ENCODE measurements at places on chromosomes 1 and 21.

GRCh38 chr21:25330266-25330665 lies 277.0 kb downstream of the MRPL39 start:
- no peak overlapping the region for H3K27ac ChIP-seq
- H3K4me1 ChIP-seq: no peaks in the 10 kb centered on the region
- no peaks in the 10 kb centered on the region for H3K36me3 ChIP-seq
- no peaks in the 10 kb centered on the region for H3K27me3 ChIP-seq
- H3K4me3 ChIP-seq: no peak overlapping the region

DNA sequence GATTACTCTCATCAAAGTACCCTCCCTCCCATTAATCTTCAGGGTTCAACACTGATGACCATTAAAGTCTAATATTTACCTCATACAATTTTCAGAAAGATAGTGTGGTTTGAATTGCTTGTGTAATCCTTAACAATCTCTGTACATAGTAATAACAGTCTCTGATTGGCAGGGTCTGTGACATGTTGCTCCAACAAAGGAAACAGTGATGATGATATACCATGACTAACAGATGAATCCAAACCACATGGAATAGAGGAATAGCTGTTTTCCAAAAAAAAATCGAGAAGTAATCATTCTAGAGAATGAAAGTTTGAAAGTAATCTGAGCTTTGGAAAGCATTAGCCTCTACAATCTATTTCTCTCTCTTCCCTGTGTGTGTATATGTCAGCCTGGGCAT lies 610.1 kb upstream of the NEGR1 start:
- no peaks in the 10 kb centered on the region for H3K27me3 ChIP-seq
- H3K4me1 ChIP-seq: no peaks in the 10 kb centered on the region
- DNase-seq: no peak
- no peak overlapping the region for H3K27ac ChIP-seq
- H3K36me3 ChIP-seq: no peaks in the 10 kb centered on the region

- H3K27ac ChIP-seq: no peak overlapping the region
- no peaks in the 10 kb centered on the region for H3K4me1 ChIP-seq
- no peaks in the 10 kb centered on the region for H3K27me3 ChIP-seq
- DNase-seq: no peak
- H3K36me3 ChIP-seq: no peaks in the 10 kb centered on the region
Observed at GRCh38 chr1:7869136-7869920, 16.5 kb upstream of the UTS2 start.

DNA sequence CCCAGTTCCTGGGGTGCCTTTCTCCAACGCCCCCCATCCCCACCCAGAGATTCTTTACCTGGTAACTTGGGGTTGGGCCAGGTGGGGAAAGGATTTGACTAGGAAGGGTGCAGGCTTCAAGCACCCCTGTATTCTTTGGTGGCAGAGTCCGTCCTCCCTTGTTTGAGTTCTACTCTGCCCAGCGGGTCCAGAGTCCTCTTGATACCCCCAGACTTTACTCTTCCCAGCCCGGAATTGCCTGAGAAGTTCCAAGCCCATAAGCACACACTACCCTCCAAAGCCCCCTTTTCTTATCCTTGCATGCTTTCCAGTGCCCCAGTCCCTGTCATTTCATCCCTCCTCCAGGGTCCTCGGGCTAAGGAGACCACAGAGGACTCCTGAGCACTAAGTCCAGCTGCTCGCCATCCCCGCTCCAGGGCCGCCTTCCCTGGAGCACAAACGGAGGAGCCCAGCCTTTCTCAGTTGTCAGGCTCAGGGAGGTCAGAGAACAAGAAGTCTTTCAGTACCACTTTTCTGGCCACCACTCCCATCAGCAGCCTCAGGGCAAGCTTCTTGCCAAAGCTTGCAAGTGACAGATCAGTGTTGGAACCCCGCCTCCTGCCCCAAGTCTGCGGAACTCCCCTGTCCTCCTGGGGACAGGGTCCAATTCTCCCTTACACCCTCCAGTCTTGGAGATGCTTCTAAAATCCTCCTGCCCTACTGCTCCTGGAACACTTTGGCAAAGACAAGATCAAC lies 12.2 kb downstream of the SLC45A3 start:
- no peak for DNase-seq
- no peaks in the 10 kb centered on the region for H3K27me3 ChIP-seq
- H3K36me3 ChIP-seq: no peaks in the 10 kb centered on the region
- H3K27ac ChIP-seq: no peak overlapping the region
- peaks cover 48% of the 10 kb centered on the region for H3K4me1 ChIP-seq

DNA sequence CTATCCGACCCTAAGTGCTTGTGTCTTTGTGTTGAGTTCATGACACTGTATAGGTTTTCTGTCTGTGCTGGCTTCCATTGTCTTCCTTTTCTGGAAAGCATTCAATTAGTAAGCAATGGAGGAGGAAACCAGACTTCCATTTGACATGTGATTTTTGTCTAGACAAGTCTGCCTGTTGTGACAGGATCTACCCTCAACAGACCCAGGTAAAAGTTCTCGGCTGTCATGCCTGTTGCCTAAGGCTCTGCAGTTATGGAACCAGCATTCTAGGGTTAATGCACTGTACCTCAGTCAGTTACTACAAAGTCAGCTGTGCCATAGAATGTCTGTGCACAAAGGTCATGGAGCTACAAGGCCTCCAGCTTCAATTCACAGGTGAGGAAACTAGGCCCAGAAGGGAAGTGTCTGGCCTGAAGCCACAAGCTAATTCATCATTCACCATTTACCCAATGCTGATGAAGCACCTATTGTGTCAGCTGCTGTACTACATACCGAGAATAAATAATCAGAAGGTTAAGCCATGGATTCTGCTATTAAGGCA lies 72.3 kb downstream of the PLPP3 start:
- H3K36me3 ChIP-seq: peaks cover 18% of the 10 kb centered on the region
- no peak overlapping the region for H3K27ac ChIP-seq
- peaks cover 28% of the 10 kb centered on the region for H3K4me1 ChIP-seq
- H3K27me3 ChIP-seq: no peaks in the 10 kb centered on the region

DNA sequence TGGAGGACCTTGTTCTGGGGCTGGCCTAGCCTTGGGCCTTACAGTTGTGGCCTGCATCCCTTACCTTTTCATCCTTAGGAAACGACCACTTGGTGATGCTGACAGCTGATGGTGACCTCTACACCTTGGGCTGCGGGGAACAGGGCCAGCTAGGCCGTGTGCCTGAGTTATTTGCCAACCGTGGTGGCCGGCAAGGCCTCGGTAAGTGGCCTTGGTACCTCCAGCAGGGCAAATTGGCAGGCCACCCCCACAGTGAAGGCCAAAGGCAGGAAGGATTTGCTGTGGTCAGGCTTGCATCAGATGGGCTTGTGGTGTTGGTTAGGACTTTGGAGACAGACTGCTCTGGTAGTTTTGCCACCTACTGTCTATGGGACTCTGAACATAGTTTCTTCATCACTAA lies 17.7 kb upstream of the TRNAU1AP start:
- H3K27me3 ChIP-seq: no peaks in the 10 kb centered on the region
- peaks cover 82% of the 10 kb centered on the region for H3K36me3 ChIP-seq
- no peaks in the 10 kb centered on the region for H3K4me1 ChIP-seq
- no peak for DNase-seq

GRCh38 chr1:226402739-226403165 lies 5.1 kb downstream of the PARP1 start:
- DNase-seq: no peak
- no peaks in the 10 kb centered on the region for H3K27me3 ChIP-seq
- peaks cover 72% of the 10 kb centered on the region for H3K36me3 ChIP-seq
- H3K4me1 ChIP-seq: peaks cover 25% of the 10 kb centered on the region
- no peak overlapping the region for H3K4me3 ChIP-seq

- H3K27me3 ChIP-seq: no peaks in the 10 kb centered on the region
- H3K36me3 ChIP-seq: no peaks in the 10 kb centered on the region
- no peak overlapping the region for H3K4me3 ChIP-seq
Observed at GRCh38 chr1:246320286-246320685, 186.8 kb downstream of the SMYD3 start.

- H3K4me3 ChIP-seq: no peak overlapping the region
- H3K27me3 ChIP-seq: no peaks in the 10 kb centered on the region
- no peaks in the 10 kb centered on the region for H3K36me3 ChIP-seq
- H3K27ac ChIP-seq: no peak overlapping the region
Observed at GRCh38 chr1:118184739-118185083, 317 bp downstream of the SPAG17 start.

DNA sequence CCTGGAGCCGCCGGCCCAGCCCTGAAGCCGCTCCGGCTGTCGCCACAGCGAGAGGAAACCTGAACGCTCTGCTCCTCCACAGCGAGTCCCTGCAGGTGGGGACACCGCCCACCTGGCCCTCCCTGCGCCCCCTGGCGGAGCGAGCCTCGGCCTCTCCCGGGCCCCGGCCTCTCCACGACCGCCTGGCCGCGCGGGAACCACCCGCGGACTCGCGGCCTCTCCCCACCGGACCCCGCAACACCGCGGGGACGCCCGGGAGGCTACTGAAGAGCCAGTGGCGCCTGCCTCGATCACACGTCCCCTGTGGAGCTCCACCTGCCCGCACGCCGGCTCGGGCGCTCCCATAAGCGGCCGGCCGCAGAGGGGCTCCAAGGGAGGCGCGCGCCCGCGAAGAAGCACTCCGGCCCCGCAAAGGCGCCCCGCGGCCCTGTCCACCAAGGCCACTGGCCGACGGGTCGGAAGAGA lies 109.6 kb downstream of the KCNN3 start:
- DNase-seq: peak; percentile 58
- H3K4me1 ChIP-seq: no peaks in the 10 kb centered on the region
- H3K36me3 ChIP-seq: no peaks in the 10 kb centered on the region
- H3K4me3 ChIP-seq: peak overlapping the region; percentile 81
- H3K27me3 ChIP-seq: peaks cover 7% of the 10 kb centered on the region

Measured in neuronal stem cell (in vitro differentiated cells).